ENCODE measurements at places on chromosomes 6 and 20. TPM values are rescaled to one million over a fixed set of nuclear protein-coding genes. Genes with fewer than 3 reads are reported as not detected.

Gene BAK1
- total RNA-seq: 25.4 TPM

Gene CFB
- 1.5 TPM for total RNA-seq

Gene NEURL2
- total RNA-seq: 6.5 TPM

Gene RGS17
- 1.1 TPM for total RNA-seq

Gene PTPRT
- not detected for total RNA-seq

Gene RRAGD
- total RNA-seq: 2.0 TPM

Gene RIPOR3
- not detected for total RNA-seq

DNA sequence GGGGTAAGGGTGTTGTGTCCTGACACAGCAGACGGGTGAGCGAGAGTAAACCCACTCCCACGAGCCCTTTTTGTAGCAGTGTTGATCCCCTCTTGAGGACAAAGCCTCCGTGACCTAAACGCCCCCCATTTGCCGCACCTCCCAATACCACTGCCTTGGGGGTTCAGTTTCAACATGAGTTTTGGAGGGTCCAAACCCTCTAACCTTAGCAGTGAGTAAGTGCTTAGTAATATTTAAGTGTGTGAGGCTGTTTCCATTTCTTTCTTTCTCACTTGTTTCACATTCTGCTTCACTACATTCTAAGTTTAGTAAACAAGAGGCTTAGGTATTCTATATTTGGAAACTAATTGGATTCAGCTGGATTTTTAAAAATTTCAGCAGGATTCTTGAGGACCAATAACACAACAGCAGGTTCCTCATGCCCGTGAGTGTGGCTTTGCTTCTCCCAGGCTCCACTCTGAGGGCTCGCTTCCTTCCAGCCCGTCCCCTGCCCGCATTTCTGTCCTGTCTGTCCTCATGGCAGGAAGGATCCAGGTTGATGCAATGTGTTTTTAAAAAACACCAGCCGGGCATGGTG lies 41.2 kb downstream of the SNX9 start:
- no peaks in the 10 kb centered on the region for H3K27me3 ChIP-seq
- H3K36me3 ChIP-seq: no peaks in the 10 kb centered on the region
- H3K4me1 ChIP-seq: peaks cover 50% of the 10 kb centered on the region
- no peak overlapping the region for H3K4me3 ChIP-seq

GRCh38 chr20:53736122-53736756 lies 142.6 kb upstream of the ZNF217 start:
- no peaks in the 10 kb centered on the region for H3K36me3 ChIP-seq
- peaks cover 11% of the 10 kb centered on the region for H3K4me1 ChIP-seq
- no peak overlapping the region for H3K4me3 ChIP-seq

GRCh38 chr6:149373511-149373910 lies 26.6 kb upstream of the SUMO4 start:
- H3K27me3 ChIP-seq: no peaks in the 10 kb centered on the region
- DNase-seq: no peak
- H3K4me1 ChIP-seq: no peaks in the 10 kb centered on the region
- H3K27ac ChIP-seq: no peak overlapping the region

- no peaks in the 10 kb centered on the region for H3K4me1 ChIP-seq
- no peaks in the 10 kb centered on the region for H3K27me3 ChIP-seq
- no peak for DNase-seq
- no peak overlapping the region for H3K4me3 ChIP-seq
- H3K36me3 ChIP-seq: no peaks in the 10 kb centered on the region
Measured at GRCh38 chr6:71168233-71168765, 120.3 kb upstream of the OGFRL1 start.

GRCh38 chr20:49426873-49427272 lies 55.6 kb downstream of the KCNB1 start:
- peaks cover 18% of the 10 kb centered on the region for H3K27me3 ChIP-seq
- H3K36me3 ChIP-seq: no peaks in the 10 kb centered on the region
- DNase-seq: no peak
- no peak overlapping the region for H3K4me3 ChIP-seq
- H3K27ac ChIP-seq: no peak overlapping the region
- no peaks in the 10 kb centered on the region for H3K4me1 ChIP-seq

GRCh38 chr6:122722746-122723145 lies 56.8 kb upstream of the FABP7 start:
- no peaks in the 10 kb centered on the region for H3K27me3 ChIP-seq
- H3K27ac ChIP-seq: no peak overlapping the region
- no peaks in the 10 kb centered on the region for H3K36me3 ChIP-seq
- H3K4me3 ChIP-seq: no peak overlapping the region

- no peak overlapping the region for H3K4me3 ChIP-seq
- no peak for DNase-seq
- no peak overlapping the region for H3K27ac ChIP-seq
- H3K4me1 ChIP-seq: no peaks in the 10 kb centered on the region
- no peaks in the 10 kb centered on the region for H3K27me3 ChIP-seq
Measured at GRCh38 chr6:1020837-1021236, 291.1 kb upstream of the FOXQ1 start.

GRCh38 chr20:32571566-32571965 lies 13.6 kb downstream of the NOL4L start:
- no peak for DNase-seq
- no peaks in the 10 kb centered on the region for H3K36me3 ChIP-seq
- no peaks in the 10 kb centered on the region for H3K27me3 ChIP-seq
- H3K27ac ChIP-seq: no peak overlapping the region
- H3K4me3 ChIP-seq: no peak overlapping the region

DNA sequence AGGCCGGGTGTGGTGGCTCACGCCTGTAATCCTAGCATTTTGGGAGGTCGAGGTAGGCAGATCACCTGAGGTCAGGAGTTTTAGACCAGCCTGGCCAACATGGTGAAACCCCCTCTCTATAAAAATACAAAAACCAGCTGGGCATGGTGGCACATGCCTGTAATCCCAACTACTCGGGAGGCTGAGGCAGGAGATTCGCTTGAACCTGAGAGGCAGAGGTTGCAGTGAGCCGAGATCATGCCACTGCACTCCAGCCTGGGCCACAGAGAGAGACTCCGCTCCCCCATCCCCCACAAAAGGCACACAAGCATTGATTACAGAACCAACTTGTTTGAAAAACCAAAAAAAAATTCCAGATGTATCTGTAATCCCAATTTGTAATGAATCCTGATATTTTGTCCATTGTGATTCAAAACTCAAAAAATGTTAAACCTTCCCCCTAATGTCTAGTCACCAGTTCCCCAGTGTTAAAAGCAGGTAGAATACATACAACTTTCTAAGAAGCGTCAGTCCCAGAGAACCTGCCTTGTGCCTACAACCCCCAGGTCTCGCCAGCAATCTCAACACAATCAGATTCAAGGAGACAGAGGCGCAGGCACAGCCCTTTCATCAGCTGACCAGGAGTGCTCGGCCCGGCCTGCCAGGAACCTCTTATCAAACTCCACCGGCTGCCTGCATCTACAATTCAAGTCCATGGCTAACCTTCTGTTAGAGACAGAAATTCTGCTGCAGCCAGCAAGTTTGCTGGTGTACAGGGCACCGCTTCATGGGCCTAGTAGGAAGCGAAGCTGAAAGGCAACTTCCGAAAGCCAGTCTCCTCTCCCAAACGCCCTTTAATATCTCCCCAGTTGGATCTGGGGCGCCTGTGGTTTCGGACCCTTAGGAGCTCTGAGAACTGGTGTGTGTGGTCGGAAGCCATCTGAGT lies 2.1 kb downstream of the EZR start:
- H3K4me3 ChIP-seq: peak overlapping the region; percentile 75
- peaks cover 4% of the 10 kb centered on the region for H3K36me3 ChIP-seq
- peak; percentile 66 for DNase-seq
- peak overlapping the region; percentile 27 for H3K27ac ChIP-seq
- H3K27me3 ChIP-seq: no peaks in the 10 kb centered on the region

- no peaks in the 10 kb centered on the region for H3K36me3 ChIP-seq
- no peaks in the 10 kb centered on the region for H3K4me1 ChIP-seq
- H3K27ac ChIP-seq: no peak overlapping the region
- no peak overlapping the region for H3K4me3 ChIP-seq
- H3K27me3 ChIP-seq: no peaks in the 10 kb centered on the region
Measured at GRCh38 chr6:70221025-70221714, 81.7 kb downstream of the COL9A1 start.

GRCh38 chr6:100763617-100764241 lies 117.4 kb downstream of the ASCC3 start:
- no peaks in the 10 kb centered on the region for H3K27me3 ChIP-seq
- no peak overlapping the region for H3K27ac ChIP-seq
- H3K36me3 ChIP-seq: peaks cover 2% of the 10 kb centered on the region
- DNase-seq: no peak
- no peaks in the 10 kb centered on the region for H3K4me1 ChIP-seq
- H3K4me3 ChIP-seq: no peak overlapping the region

DNA sequence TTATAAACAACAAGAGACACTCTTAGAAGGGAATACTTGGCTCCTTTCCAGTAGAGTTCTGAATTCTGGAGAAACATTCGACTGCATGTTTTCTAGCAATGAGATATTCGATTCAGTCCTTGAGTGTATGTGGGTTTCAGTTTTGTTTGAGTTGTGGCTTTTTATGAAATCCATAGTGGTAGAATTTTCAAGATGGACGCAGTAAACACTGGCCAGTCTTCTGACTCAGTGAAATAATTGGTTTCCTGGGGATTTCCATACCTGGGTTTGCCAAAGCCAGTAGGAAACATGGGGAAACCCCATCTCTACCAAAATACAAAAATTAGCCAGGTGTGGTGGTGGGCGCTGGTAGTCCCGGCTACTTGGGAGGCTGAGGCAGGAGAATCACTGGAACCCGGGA lies 273.5 kb upstream of the PLCB4 start:
- no peaks in the 10 kb centered on the region for H3K36me3 ChIP-seq
- H3K4me1 ChIP-seq: no peaks in the 10 kb centered on the region
- no peak overlapping the region for H3K27ac ChIP-seq
- no peaks in the 10 kb centered on the region for H3K27me3 ChIP-seq
- DNase-seq: no peak

- H3K27me3 ChIP-seq: no peaks in the 10 kb centered on the region
- no peak for DNase-seq
- no peak overlapping the region for H3K27ac ChIP-seq
- H3K36me3 ChIP-seq: no peaks in the 10 kb centered on the region
- H3K4me3 ChIP-seq: no peak overlapping the region
Measured at GRCh38 chr20:6651561-6651960, 115.9 kb upstream of the BMP2 start.

DNA sequence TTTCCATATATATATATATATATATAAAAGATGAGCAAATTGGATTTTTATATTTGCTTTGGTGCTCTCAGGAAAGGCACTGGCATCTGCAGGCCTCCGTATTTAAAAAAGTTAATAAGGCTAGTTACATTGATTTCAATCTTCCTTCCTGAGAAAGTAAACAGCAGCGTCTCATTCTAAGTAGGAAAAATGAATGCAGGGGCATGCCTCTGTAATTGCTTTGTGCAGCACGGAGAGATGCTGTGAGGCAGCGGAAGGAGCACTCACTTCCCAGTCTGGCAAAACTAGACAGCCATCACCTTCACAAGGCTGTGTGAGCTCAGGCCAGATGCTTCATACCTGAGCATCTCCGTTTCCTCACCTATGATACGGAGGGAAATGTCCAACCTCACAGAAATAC lies 303.7 kb downstream of the PTPRT start:
- no peak for DNase-seq
- no peak overlapping the region for H3K27ac ChIP-seq
- H3K4me1 ChIP-seq: no peaks in the 10 kb centered on the region
- no peaks in the 10 kb centered on the region for H3K27me3 ChIP-seq
- no peak overlapping the region for H3K4me3 ChIP-seq

- no peak overlapping the region for H3K4me3 ChIP-seq
- H3K27me3 ChIP-seq: no peaks in the 10 kb centered on the region
- no peak for DNase-seq
- no peaks in the 10 kb centered on the region for H3K36me3 ChIP-seq
Measured at GRCh38 chr20:6714279-6714711, 53.2 kb upstream of the BMP2 start.

- no peaks in the 10 kb centered on the region for H3K4me1 ChIP-seq
- H3K36me3 ChIP-seq: no peaks in the 10 kb centered on the region
Measured at GRCh38 chr6:150697515-150697914, 97.8 kb downstream of the PLEKHG1 start.

DNA sequence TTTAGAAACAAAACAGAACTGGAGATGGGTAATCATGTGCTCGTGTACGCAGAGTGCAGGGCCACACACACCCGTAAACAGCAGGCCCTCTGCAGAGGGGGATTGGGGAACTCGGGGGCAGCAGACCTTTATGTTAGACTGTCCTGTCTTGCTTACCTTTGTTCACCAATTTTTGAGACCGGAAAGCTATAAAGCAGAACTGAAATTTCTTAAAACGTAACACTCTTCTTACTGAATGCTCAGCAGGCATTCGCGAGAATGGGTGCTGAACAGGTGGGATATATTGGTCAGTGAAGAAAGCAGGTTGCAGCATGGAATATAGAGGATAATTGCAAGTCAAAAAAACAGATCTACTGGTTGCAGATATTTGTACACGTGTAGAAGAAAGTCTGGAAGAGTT lies 211.1 kb downstream of the BMP7 start:
- no peak overlapping the region for H3K27ac ChIP-seq
- no peaks in the 10 kb centered on the region for H3K4me1 ChIP-seq
- H3K4me3 ChIP-seq: no peak overlapping the region
- DNase-seq: no peak

- H3K27me3 ChIP-seq: no peaks in the 10 kb centered on the region
- no peaks in the 10 kb centered on the region for H3K4me1 ChIP-seq
- no peaks in the 10 kb centered on the region for H3K36me3 ChIP-seq
- H3K27ac ChIP-seq: no peak overlapping the region
- DNase-seq: no peak
Measured at GRCh38 chr6:40138273-40138720, 204.0 kb upstream of the MOCS1 start.

DNA sequence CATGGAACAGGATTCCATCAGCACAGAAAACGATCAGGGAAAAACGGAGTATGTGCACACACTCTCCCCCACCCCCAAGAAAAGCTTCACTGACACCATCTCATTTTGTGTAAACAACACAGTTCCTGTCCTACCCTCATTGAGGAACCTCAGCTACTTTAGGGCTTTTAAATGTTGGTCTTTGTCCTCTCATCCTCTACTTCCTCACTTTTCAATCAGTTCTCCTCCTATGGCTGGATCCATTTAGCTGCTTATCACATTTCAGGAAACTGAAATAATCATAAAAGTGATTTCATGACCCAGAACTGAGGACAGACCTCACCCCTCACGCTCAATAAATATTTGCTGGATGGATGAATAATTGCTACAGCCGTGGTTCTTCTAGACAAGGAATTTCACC lies 33.1 kb upstream of the PNRC1 start:
- DNase-seq: no peak
- no peaks in the 10 kb centered on the region for H3K27me3 ChIP-seq
- H3K4me3 ChIP-seq: no peak overlapping the region
- H3K4me1 ChIP-seq: no peaks in the 10 kb centered on the region

- no peak overlapping the region for H3K27ac ChIP-seq
- H3K4me3 ChIP-seq: no peak overlapping the region
- no peaks in the 10 kb centered on the region for H3K4me1 ChIP-seq
- DNase-seq: no peak
Measured at GRCh38 chr6:55917751-55918415, 42.5 kb upstream of the BMP5 start.
